ENCODE measurements at places on chromosomes 2 and 18.

DNA sequence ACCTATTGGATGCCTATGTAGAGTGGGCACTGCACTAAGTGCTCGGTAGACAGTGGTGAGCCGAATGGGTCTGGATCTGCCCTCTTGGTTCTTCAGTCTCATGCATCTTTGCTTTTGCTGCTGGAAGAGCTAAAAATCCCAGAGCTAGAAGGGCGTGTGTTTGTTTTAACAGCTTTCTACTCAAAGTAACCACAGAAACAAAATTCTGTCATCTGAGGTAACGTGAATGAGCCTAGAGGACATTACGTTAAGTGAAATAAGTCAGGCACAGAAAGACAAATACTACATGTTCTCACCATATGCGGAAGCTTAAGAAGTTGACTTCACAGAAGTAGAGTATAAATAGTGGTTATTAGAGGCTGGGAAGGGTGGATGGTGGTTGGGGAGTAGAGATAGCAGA lies 119.8 kb downstream of the PLB1 start:
- no peak for DNase-seq

DNA sequence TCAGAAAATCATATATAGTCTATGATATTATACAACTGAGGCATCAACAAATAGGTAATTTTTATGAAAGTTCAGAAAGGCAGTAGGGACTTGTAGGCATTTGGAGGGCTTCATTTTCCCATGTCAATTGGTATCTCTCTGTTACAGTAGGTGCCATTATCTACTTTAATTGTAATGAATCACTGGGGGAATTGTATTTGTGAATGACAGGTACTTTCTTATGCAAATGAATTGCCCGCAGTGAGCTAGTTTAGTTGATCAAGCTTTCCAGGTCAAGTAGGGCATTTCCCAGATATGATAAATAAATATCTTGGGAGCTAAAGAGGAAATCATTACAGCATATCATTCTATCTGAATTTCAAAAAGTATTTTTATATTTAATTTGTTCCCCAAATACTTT lies 1116.3 kb downstream of the DPP10 start:
- DNase-seq = no peak

- DNase-seq = no peak
Observed at GRCh38 chr2:20516646-20517341, 69.9 kb downstream of the RHOB start.

DNA sequence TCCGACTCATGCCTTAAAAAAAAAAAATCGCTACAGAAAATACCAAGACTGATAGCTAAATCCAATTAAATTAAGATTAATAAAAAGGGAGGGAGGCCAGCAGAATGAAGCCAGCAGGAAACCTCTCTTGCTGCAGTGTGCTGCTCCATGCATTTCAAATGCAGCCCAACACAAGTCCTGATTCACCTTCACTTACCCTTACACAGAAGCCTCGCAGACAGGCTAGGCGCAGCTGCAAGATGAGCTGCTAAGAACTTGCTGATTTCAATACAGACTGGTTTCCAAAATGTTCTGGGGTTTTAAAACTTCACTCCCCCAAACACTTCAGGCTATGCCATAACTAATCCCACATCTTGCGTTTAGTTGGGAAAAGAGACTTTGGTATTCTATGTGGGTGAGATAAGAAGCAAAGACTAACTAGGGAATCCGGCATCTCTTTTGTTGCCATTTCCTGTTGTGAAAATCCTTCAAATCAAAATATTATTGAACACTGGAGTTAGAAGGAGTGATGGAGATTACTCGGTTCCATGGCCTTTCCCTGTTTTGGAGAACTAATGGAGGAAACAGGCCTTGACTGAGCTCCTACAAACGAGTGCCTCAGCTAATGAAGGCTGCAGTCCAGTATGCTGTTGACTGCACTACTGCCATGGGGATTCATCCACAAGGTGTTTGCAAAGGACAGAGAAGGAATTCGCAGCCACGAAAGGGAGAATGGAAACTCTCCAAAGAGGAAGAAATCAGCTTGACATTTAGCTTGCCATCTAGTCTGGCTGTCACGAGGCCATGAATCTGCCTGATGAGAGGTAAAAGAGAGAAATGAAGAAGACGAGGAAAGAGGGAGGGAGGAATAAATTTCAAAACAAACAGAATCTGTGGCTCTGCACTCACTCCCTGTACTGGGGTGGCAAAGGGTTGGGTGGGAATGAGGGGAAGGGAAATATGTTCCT lies 67.3 kb downstream of the CLHC1 start:
- DNase-seq = no peak

DNA sequence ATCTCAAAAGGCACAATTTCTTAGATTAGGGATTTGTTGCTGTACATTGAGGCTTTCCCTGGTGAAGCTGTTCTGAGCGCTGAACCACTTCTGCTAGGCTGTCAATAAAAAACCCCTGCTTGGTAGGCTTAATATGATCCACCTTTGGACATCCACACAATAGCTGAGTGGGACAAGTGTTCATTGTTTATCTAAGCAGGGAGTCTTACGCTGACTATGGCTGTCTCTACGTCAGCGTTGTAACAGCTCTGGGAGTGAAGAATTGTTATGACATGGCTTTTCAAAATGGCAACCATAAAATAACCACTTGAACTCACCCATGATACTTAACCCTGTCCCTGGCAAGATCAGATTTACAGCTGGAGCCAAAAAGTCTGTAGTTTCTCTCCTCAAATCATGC lies 111.5 kb upstream of the SULT1C3 start:
- no peak for DNase-seq

DNA sequence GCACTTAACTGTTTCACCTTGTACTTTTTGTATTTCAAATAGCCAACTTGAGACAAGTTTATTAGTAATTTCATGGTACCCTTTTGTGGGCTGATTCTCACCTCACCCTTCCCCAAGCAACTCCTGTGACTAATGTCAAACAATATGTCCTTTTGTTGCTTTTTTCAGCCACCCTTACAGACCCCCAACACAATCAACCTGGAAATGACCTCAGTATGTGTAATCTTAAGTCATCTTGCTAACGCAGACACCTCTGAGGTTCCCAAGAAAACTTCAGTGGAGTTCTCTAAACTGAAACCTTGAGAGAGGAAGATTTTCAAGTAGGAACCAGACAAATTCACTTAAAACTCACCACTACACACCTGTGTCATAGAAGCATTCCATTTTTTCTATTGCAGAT lies 69.5 kb downstream of the KYNU start:
- DNase-seq = no peak

DNA sequence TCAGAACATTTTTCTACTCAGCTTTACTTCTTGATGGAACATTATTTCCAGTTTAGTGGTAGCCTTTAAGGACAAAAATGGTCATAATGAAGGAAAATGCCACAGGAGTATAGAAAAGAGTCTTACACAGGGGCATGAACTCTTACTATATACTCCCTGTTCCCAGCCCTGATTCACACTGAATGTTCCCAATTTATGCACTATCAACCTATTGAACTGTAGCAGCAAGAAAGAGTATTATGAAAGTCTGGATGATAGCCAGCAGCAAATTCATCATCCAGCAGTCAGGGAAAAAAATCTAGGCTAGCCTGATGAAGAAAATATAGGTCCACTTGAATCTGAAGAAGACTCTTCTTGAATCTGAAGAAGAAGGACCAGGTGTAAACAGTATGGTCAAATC lies 1170.3 kb upstream of the CHAC2 start:
- DNase-seq = no peak
